ENCODE measurements at places on chromosomes 7 and 10.

DNA sequence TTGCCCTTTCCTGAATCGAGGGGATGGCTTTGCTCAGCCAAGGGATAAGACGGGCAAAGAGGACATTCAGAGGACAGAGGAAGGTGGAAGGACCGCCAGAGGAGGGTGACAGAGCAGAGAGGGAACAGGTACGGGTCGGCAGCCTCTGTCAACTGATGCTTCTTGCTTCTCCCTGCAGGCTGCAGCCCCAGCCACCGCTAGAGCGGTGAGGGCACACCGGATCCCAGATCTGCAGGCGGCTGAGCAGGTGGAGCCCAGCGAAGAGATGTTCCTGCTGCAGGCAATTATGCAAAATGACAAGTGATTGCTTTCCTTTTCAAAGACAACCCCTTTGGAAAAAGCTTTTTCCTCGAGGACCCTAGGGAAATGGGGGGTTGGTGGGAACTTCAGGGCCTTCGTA is 181.9 kb upstream of the ANKRD30A start:
- DNase-seq, result no peak

DNA sequence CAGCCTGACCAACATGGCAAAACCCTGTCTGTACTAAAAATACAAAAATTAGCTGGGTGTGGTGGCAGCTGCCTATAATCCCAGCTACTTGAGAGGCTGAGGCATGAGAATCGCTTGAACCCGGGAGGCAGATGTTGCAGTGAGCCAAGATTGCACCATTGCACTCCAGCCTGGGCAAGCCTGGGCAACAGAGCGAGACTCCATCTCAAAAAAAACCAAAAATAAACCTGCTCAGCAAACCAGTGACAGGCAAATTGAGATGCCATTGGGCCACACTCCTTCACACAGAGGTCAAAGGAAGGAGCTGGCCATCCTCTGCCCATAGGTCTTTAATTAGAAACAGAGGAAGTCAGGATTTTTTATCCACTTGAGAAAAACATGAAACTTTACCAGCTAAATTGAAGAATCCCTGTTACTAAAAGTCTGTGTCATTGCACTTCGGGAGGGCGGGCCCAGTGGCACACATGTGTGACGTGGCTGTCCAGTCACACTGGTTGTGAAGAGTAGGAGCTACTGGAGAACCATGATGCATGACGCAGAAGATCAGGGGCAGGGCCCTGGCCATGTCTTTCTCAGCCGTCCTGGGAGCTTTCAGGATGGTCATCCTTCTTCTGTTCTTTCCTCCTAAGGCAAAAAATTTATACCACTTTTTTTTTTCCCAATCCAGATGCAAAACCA is 118.3 kb upstream of the ZNF438 start:
- DNase-seq, result no peak

- no peak for DNase-seq
Measured at GRCh38 chr10:30052062-30052461, 7.3 kb downstream of the JCAD start.

DNA sequence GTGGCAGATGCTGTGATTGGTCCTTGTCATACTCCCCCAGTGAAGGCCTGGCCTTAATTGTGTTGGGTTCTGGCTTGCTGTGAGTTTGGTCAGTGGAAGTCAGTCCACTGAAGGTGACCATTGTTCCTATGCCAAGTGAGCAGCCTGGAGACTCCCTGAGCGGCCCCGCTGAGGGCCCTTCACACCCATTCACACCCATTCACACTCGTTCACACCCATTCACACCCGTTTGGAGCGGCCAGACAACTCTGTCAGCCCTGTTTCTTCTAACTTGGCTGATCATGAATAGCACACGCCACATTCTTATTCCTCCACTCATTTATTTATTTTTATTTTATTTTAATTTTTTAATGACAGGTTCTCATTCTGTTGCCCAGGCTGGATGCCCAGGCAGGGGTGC is 61.5 kb downstream of the C10orf120 start:
- DNase-seq, result no peak

DNA sequence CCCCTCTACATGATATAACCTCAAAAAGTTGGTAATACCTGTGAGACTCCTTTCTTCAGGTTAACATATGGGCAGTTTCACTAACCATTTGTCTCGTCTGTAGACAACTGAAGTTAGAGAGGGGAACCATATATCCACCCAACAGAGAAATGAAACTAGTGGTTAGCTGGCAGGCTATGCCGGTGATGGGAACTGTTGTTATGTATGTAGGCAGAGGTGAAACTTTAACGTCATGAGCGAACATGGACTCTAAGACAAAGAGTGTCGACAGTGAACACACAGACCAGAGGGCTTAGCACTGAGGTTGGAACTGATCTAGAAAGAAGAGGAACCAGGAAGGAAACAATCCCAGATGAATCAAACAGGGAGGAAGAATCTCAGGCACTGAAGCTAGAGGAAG is 112.4 kb downstream of the ELMO1 start:
- no peak for DNase-seq

- no peak for DNase-seq
Measured at GRCh38 chr7:55086413-55087201, 67.8 kb downstream of the EGFR start.
